Stimulated activated CD4-positive, alpha-beta T cell treated with anti-CD3 and anti-CD28 coated beads, Interleukin-2, amount 100 ng/mL, for 24 hours (primary cell): ENCODE measurements at places on chromosomes 1 and 21.

- peak; percentile 38 for DNase-seq
Measured at GRCh38 chr1:145871994-145872924, 13.4 kb upstream of the PIAS3 start.

DNA sequence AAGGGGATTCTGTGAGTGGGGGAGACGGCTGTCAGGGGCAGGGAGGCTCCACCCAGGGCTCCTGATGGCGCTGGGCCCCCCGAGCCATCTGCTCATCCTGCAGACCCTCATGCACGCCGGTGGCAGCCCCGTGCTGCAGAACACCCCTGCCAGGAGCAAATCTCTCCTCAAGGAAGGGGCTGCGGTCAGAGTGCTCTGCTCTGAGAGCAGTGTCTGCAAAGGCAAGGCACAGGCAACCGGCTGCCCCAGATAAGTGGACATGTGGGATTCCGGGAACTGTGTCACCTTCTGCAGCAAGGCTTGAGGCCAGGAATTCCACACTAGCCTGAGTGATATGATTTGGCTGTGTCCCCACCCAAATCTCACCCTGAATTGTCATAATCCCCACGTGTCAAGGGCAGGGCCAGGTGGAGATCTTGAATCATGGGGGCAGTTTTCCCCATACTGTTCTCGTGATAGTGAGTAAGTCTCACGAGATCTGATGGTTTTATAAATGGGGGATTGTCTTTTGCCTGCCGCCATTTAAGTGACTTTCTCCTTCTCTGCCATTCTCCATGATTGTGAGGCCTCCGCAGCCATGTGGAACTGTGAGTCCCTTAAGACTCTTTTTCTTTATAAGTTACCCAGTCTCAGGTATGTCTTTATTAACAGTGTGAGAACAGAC lies 101.0 kb downstream of the PDE9A start:
- DNase-seq: no peak

- DNase-seq: no peak
Measured at GRCh38 chr1:51488372-51489050, 30.6 kb downstream of the EPS15 start.

GRCh38 chr1:228801068-228801467 lies 65.8 kb downstream of the RHOU start:
- DNase-seq: no peak

GRCh38 chr21:45265721-45266517 lies 21.8 kb downstream of the POFUT2 start:
- peak; percentile 13 for DNase-seq

- DNase-seq: peak; percentile 23
Measured at GRCh38 chr1:156194300-156194652, 372 bp downstream of the SLC25A44 start.

DNA sequence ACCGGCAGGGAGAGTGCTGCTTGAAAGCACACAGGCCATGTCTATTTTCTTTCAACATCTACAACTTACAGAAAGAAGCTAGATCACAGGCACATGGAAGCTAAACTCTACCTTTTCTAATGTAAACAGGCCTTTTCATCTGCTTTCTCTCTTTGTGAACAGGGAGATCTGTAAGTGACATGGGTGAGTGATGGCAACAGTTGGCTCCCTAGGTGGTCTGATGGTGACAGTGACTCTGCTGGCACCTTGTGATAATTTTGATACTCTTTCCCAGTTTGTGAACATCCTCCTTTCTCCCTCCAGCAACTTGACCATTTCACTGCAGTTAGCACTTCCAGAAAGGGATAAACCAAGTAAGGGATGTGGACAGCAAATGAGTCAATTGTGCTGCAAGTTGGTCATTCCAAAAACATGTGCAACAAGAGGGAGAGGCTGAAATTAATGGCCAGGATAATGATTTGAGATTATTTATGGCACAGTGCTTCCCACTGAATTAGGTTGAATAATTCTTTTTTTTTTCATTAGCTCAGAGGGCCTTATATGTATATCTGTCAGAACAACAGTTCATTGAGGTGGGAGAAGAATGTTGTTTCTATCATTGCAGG lies 89.5 kb downstream of the XCL2 start:
- DNase-seq: no peak

DNA sequence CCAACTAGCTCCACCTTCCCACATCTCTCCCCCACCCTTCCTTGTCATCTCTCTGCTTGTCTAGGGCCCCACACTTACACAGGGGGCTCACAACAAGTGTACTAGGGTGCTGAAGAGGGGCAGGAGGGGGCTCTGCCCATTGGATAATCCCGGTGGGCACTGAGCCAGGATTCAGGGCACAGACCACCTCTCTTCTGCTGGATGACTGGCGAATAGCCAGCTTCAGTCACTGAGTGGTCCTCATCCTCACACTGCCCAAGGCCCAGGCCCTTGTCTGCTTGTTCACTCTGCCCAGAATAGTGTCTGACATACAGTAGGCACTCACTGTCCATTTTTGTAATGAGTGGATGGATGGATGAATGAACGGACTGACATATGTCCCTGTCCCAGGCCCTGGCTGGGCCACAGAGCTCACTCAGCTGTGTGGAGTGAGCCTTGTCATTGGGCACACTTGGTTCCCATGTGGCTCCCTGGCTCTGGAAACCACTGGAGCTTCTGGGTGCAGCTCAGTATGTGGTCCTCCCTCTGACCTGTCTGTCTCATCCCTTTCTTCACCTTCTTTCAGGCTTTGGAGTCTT lies 36.6 kb downstream of the FOXO6 start:
- DNase-seq: no peak

DNA sequence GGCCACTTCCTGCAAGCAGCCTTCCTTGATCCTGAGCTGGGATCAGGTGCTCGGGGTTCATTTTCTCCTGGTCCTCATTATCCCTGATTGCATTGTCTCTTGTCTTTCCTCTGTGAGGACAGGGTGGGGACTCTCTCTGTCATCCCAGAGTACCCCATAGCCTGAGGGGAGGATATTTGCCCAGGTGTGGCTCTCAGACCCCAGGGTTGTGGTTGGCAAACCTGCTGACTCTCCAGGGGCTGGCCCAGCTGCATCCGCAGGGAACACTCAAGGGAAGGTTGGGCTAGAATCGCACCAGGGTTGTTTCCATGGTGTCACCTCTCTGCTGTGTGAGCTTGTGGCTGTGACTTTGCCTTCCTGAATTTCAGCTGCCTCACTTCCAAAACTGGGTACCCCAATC lies 276.8 kb upstream of the C1orf174 start:
- no peak for DNase-seq

DNA sequence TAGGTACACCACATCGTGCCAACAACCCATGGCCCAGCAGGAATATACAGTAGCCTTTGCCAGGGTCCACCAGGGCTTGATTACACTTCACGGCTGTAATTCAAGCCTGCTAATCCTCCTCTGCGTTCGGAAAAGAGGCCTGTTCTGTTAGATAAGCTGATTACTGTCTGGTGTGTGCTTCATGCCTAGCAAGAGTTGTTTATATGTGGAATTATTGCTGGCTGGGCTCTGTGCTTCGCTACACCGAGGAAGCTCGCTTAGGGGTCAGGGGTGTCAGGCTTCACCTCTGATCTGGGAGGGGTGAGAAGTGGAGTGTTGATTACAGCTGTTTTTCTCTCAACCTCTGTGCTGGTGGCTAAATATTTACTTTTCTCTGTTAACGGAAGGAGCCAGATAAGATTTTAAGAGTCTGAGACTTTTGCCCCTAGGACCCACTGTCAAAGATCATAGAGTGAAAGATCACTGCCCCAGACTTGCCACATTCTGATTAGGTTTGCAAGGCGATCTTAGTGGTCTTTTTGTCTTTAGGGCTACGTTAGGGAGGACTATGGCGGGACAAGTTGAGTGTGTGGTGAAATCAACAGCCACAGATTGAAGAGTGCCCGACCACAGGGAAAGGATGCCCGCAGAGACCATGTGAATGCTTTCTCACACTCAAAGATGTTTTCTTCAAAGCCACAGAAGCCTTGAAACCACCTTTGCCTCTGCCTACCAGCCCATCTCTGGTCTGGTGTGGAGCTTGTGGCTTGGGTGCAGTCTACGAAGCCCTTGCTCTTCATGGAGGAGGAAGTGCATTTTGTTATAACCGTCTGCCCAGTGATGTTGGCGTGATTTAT lies 216.1 kb downstream of the PBX1 start:
- DNase-seq: no peak

- no peak for DNase-seq
Measured at GRCh38 chr1:47996060-47996405, 1.2 kb downstream of the TRABD2B start.

DNA sequence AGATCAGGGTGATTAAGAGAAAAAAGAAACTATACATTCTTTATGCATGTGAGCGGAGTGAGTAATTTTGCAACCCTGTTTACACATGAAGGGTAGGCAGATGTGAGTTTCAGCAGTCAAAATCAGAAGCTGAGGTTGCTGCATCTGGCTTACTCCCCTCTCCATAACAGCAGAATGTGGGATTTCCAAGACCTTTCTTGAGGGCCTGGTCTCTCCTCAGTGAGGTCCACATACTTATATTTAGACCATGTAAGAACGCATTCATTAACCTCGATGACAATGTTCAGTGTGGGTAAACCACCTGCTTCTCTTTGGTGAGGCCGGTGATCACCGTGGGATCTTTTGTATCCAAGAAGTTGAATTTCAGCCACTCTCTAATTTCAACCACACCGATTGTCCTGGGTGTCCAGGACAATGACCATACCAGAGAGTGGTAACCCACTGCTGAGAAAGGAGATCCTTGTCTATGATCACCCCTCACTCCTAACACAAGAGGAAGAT lies 18.7 kb upstream of the RAP1A start:
- DNase-seq: no peak

- no peak for DNase-seq
Measured at GRCh38 chr1:228875741-228876140, 140.5 kb downstream of the RHOU start.

DNA sequence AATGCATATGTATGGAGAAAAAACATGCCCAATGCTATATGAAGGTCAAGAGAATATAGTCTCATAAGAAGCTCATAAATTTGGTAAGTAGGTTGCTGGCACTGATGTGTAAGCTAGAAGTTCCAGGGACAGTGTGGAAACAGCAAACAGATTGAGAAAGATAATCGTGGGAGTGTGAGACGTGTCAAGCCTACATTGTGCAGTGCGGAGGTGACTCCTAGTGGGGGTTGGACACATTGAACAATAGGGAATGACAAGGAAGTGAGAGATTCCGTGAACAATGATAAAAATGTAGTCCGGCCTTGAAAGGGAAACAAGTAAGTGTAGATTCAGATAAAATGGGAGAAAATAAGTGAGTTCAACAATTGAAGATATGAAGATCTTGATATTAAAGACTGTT lies 788.4 kb upstream of the PRMT6 start:
- no peak for DNase-seq

DNA sequence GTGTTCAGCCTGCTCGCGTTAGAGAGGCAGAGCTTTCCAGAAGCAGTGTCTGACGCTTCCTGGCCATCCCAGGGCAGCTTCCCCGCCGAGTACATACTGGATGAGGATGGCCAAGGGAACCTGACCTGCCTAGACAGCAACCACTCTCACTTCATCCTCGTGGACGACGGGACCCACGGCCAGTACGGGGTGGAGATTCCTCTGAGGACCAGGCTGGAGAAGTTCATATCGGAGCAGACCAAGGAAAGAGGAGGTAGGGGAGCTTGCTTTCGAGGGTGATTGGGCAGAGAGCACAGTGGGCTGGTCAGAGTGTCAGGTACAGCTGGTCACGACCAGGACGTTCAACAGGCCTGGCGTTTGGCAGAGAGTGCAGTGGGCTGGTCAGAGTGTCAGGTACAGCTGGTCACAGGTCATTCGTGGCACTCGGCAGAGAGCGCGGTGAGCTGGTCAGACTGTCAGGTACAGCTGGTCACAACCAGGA lies 22.4 kb downstream of the TRPM2 start:
- no peak for DNase-seq

- no peak for DNase-seq
Measured at GRCh38 chr1:221611656-221612046, 130.2 kb downstream of the DUSP10 start.

- DNase-seq: no peak
Measured at GRCh38 chr1:163320891-163321290, 863 bp upstream of the NUF2 start.

GRCh38 chr1:217138799-217139466 lies 415.7 kb upstream of the ESRRG start:
- no peak for DNase-seq

DNA sequence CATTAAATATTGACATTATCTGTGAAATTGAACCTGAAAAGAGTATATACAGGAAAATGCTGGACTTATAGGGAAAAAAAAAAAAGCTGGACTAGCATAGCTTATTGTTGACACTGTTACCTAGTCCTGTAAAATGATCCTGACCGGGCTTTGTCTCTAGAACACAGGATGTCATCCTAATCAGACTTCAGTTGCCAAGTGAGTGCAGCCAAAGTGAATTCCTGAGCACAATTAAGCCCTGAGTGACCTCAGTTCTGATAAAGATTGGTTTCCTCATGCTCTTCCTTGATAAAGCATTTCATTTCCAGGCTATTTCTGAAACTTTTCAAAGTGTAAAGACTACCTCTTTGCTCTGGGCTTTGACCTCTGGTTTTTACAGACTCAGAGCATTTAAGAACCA lies 19.8 kb downstream of the SELP start:
- no peak for DNase-seq

- no peak for DNase-seq
Measured at GRCh38 chr1:91505086-91505485, 4.4 kb downstream of the CDC7 start.

DNA sequence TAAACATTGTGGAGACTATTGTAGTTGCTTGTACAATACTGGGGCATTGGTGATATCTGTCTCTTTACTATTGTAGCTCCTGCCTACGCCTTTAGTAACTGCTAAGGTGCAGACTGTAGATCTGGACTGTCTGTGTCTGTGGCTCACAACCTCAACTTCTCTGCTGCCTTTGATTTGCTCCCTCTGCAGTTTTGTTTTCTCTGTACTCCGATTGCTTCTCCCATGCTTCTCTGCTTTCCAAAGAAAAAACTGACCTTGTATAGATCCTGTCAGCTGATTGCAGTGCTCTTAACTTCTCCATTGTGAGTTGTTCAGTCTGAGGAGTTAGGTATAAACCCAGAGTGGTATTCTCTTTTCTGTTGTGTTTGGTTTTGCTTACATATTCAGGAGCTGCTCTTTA lies 15.3 kb downstream of the MAGI3 start:
- DNase-seq: no peak

DNA sequence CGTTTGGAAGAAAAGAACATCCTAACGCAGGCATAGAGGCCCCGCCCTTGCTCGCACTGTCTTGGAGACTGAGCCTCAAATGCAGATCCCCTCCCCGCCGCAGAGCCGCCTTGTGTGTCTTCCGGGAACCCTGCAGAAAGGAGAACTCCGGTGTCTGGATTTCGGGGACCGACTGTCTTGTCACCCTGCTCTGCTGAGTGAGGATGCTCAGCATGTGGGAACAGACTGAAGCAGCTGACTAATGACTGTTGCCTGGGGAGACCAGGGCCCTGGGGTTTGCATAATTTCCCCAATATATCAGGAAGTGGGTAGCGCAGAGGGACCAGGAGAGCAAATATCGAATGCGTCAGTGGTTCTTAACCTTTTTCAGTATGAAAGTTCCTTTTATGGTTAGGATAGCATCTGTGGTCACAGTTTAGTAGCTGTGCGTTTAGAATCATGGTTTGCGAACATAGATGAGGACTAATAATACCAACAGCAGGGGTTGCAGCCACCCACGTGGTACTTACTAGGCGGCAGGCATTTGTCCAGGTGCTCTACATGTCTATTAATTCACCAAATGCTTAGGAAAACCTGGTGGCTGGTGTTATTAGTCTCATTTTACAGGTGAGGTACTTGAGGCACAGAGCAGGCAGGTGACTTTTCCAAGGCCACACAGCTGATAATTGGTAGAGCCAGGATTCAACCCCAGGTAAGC lies 14.3 kb downstream of the GPR137B start:
- DNase-seq: peak; percentile 30

GRCh38 chr1:61083807-61084440 lies 1.6 kb downstream of the NFIA start:
- no peak for DNase-seq
